ENCODE measurements at places on chromosomes 6 and 20. TPM values are rescaled to one million over a fixed set of nuclear protein-coding genes. Genes with fewer than 3 reads are reported as not detected.

DNA sequence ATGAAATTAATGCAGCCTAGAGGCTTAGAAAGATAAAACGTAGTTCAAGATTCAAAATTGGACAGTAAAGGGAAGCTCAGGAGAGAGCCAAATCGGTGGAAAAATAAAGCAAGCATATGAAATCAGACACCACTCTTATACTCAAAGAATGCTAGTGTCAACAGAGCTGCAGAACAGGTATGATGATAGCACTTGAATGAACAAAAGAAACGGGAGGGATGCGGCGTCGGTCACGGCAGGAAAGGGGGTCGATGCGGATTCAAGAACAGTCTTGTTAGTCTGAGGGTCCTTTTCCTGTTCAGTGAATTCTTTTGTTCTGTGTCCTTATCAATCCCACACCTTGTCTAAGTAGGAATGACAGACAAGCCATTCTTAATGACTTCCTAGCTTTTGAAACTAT, 114.4 kb downstream of the FOXC1 start:
- no peak for DNase-seq

GRCh38 chr20:11777387-11778205, 140.1 kb upstream of the BTBD3 start:
- DNase-seq, result no peak

GRCh38 chr20:6583134-6583738, 184.2 kb upstream of the BMP2 start:
- DNase-seq, result no peak

GRCh38 chr6:13371421-13372072, 43.2 kb upstream of the TBC1D7 start:
- no peak for DNase-seq

GRCh38 chr6:71965404-71965803, 79.1 kb downstream of the RIMS1 start:
- no peak for DNase-seq

DNA sequence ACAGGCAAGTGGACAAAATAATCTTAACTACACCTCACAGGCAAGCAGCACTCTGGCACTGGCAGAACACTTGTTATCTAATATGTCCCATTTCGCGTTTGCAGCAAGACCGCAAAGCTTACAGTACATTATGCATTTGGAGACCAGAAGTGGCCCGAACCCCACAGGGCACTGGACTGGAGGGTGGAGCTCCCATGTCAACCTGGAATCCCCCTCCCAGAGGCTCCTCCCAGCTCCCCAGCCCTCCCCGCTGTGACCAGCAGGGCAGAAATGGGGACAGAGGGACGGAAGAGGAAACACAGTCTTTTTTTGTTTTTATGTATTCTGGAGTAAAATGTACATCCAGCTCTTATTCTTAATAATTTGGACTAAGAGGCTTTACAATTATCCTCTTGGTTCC, 263.7 kb downstream of the SMOC2 start:
- no peak for DNase-seq

DNA sequence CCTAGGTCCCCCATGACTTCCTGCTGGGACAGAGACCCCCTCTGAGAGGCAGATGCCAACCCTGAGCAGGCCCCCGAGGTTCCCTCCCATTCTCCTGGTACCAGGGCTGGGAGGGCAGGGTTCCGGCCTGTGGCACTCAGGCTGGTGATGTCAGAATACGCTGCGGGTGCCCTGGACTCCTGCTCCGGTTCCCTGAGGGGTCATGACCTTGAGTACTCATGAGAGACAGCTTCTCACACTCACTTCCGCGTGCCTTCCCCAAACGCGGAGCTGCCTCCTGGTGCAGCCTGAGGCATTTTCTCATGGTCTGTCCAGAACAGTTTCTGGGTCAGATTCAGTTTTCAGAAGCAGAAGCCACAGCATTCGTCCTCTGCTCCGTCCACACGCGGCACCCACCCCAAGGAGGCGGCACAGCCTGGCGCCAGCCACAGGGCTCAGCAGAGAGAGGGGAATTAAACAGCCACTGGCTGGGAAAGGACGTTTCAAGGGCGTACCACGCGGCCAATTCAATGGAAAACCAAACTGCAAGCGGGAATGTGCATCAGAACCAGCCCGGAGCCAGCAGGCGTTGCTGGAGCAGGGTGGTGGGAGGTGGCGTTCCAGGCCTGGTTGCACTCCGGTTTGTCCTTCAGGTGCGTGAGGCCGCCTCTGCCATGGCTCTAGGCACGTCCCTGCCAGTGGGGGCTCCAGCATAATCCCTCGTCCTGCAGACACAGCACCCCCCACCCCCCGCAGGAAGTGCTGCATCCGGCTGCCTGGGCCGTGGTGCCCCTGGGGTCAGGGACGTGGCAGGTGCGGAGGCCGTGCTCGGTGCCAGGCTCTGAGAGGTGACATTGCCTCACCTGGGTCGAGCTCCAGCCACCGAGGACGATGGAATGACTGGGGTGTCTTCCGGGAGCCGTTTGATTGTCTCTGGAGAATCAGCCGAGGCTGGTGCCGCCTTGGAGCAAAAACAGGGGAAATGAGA, 58.3 kb upstream of the BHLHE23 start:
- DNase-seq, result peak; percentile 69

DNA sequence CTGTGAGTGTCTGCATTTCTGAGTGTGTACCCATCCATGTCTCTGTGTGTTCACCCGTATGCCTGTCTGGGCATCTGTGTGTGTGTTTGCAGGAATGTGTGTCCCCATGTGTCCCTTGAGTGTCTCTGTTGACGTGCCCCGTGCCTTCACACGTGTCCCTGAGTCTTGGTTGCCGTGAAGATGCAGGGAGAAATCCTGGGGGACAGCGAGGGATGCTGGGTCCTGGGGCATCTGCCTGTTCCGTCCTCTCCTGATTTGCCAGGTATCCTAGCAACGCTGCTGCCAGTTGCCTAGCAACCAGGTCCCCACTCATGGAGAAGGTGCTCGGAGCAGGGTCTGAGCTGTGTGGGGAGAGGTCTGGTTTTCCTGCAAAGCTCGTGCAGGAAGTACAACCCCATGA, 6.0 kb upstream of the LKAAEAR1 start:
- DNase-seq, result no peak

DNA sequence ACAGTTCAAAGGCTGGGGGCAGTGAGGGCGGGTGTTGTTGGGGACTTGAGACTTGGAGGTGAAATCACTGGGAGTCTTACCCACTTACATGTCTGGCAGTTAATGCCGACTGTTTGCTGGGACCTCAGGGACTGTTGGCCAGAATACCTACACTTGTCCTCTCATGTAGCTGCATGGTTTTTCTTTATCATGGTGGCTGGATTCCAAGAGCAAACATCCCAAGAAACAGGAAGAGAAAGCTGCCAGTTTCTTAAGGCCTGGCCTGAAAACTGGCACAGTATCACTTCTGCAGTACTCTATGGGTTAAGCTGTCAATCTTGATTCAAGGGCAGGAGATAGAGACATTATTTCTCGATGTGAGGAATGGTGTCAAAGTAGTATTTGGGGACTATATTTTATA, 19.8 kb upstream of the C6orf62 start:
- DNase-seq, result no peak

DNA sequence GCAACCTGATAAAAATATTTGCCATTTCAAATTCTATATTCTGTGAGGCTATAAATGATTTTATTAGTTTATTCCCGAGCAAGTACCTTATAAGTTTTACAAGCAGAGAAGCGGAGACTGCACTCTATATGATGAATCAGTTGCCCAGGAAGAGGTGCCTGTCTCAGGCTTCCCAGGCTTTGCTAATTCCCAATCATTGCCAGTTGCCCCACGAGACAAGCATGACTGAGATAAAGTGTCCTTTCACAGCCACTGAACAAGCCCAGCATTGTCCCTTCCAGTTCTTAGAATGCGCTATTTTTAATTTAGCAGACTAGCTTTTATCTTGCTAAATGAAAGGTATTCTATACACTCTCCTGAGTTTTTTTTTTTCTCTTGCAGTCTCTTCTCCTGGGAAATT, 260.7 kb downstream of the ALDH8A1 start:
- DNase-seq, result no peak

DNA sequence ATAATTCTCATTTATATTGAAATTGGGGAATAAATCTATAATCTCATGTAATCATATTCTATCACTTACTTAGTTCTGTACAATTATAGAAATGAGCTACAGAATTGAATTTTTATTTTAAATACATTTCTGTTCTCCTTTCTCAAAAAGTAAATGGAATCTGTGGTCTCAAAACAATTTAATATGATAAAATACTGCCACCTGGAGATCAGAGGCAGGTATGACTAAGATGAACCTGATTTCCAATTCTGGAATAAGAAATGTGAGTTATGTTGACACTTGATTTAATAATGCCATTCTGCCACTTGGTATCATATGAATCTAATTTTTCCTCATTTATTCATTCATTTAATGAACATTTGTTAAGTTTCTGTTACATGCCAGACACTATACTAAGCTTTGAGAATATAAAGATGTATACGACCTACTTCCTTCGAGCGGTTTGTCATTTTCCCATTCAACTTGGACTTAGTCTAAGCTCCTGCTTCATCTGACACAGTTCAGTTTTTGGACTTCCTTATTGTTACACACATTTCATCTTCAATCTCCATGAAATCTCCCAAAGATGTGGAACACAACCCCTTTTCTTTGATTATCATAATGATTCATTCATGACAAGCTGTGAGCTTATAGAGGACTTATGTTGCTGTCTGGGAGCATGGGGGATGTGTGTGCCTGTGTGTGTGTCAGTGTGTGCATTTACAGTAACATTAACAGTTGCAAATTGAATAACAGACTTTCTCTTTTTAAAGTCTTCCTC, 7.5 kb upstream of the CCDC28A start:
- no peak for DNase-seq

GRCh38 chr6:21905531-21905930, 312.0 kb downstream of the SOX4 start:
- DNase-seq, result no peak

DNA sequence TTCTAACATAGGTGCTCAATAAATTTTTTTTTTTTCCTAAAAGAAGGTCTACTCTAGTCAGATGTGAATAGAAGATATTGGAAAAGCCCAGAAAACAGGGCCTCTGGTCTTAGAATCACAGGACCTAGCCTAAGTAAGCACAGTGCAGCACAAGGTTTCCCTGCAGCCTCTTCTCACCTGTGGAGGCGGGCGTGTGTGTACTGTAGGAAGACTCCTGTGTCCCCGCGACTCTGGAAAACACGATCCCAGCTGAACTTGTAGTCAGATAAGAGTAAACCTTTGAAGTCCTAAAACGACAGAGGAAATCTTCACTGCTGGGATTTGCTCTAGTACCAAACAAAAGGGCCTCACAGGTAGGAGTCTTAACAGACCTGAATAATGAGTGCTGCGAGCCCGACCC, 45.7 kb downstream of the SLC35A1 start:
- no peak for DNase-seq

DNA sequence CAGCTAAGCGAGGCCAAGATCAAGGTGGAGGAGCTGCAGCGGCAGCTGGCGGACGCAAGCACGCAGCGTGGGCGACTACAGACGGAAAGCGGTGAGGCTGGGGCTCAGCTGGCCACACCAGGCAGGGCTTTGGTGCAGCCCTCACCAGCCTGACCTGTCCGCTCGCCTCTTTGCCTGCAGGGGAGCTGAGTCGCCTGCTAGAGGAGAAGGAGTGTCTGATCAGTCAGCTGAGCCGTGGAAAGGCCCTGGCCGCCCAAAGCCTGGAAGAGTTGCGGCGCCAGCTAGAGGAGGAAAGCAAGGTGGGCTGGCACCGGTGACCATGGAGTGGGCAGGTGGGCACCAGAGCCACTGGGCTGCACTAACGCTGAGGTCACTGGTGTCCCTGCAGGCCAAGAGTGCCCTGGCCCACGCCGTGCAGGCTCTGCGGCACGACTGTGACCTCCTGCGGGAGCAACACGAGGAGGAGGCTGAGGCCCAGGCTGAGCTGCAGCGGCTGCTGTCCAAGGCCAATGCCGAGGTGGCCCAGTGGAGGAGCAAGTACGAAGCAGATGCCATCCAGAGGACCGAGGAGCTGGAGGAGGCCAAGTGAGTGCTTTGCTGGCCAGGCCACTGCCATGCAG, 42.8 kb downstream of the MYH7B start:
- DNase-seq, result no peak

GRCh38 chr20:63095718-63096654, 89.2 kb upstream of the BHLHE23 start:
- peak; percentile 68 for DNase-seq

DNA sequence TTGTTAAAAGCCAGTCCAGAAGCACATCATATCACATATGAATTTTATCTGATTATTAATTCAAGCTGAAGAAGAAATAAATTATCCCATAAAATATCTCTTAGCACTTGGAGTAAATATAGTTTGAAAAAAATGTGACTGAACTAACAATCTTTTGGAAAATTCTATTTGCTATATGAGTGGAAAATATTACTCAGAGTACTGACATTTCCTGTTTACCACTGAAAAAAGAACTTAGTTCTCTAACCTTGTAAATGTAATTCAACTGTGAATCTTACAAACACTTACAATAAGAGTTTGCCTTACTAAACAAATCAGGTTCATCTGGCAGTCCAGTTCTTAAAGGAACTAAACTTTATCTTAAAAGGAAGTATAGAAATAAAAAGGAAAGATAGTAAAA, 44.2 kb downstream of the MOXD1 start:
- no peak for DNase-seq

GRCh38 chr20:37958856-37959520, 56.1 kb downstream of the VSTM2L start:
- DNase-seq, result no peak

DNA sequence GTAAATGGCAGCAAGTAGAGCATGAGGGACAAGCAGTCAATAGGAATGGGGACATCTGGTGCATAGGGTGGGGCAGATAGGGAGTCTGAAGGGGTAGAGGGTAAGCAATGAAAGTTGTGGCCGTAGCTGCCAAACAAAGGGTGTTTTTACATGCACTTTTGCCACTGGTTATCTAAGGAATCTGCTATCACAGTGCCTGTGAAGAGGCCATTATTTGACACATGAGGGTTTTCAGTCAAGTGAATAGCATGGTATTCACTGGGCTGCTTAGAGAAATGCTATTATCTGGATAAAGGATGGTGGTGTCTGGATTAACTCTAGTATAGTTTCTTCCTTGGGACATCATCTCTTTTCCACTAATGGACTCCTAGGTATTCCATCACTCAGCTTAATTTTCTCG, 118.2 kb downstream of the CARMIL1 start:
- no peak for DNase-seq

DNA sequence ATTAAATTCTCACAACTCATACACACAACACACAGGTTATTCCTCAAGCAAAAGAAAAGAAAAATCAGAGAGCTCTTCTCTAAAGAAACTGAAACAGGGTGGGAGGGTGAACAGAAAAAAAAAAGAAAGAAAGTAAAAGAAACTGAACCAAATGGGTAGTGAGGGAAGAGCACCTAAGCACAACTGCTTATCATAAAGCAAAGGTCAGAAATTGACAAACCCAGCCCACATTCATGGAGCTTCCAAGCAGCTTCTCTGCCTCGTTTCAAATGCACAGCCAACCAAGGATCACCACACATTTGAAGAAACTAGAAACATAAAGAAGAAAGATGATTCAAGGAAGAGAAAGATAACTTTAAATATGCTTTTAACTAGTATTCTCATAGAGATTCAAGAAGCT, 90.5 kb downstream of the RNGTT start:
- no peak for DNase-seq

GRCh38 chr20:24993337-24994185, 1.0 kb upstream of the APMAP start:
- DNase-seq, result no peak

The CASS4 gene
- total RNA-seq, result 0.10 TPM

The HAO1 gene
- not detected for total RNA-seq

The TBXT gene
- total RNA-seq, result not detected

The RRBP1 gene
- total RNA-seq, result 621 TPM

The NTSR1 gene
- not detected for total RNA-seq

The THBS2 gene
- 1,906 TPM for total RNA-seq

The LINC00237 gene
- not detected for total RNA-seq

The KHDC1L gene
- total RNA-seq, result not detected

The CDH4 gene
- total RNA-seq, result 1.1 TPM

The ACTL10 gene
- total RNA-seq, result 2.3 TPM

All from chondrocyte (in vitro differentiated cells).